OCI-M1 (cell line): ENCODE measurements at places on chromosomes 13 and 19.

DNA sequence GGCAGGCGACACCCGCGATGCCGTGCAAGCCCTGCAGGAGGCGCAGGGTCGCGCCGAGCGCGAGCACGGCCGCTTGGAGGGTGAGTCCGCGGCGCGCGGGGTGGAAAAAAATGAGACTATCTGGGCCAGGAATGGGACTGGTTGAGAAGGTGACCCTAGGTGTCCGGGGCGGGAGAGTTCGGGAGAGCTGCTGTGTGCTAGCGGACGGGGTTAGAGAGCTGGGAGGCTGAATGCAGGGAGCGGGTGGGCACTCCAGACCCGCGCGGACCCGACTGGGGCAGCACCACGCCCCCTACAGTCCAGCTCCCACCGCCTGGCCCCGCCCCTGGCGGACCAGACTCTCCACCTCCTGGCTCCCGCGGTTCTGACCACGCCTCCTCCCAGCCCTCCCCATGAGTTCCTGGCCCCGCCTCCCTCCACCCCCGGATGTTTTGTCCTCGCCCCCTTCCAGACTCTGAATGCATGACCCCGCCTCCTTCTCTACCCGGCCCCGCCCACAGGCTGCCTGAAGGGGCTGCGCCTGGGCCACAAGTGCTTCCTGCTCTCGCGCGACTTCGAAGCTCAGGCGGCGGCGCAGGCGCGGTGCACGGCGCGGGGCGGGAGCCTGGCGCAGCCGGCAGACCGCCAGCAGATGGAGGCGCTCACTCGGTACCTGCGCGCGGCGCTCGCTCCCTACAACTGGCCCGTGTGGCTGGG lies 1.5 kb downstream of the CLEC11A start:
- DNase-seq, result peak; percentile 100

GRCh38 chr13:102972191-102972590 lies 94.0 kb downstream of the SLC10A2 start:
- no peak for DNase-seq

DNA sequence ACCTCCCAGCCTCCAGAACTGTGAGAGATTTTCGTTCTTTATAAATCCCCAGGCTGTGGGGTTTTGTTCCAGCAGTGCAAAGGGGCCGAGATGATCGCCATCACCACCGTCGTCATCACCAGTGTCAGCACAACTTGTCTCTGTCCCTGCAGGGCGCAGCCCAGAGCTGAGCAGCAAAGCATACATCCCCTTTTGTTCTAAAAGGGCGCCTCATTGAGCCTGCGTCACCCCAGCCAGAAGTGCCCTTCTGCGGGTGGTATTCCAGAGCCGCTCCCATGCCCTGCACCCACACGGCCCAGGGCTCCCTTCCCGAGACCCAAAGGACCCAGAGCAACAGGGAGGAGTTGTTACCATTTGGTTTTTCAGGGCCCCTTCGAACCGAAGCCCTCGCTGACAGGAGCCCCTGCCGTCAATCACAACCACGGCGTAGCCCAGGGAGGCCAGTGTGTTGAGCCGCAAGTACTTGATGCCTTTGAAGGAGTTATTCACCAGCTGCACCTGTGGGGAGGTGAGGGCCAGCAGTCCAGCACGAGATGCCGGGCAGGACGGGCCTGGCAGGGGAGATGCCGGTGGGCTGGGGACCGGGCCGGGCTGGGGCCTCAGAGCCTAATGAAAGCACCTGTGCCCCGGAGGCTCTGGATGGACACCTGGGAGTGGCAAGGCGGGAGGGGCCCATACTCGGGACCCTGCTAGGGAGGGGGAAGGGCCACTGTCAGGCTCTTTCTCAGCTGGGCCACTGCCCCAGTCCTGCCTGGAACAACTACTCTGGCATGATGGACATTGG lies 14.4 kb upstream of the MYDGF start:
- DNase-seq, result no peak

DNA sequence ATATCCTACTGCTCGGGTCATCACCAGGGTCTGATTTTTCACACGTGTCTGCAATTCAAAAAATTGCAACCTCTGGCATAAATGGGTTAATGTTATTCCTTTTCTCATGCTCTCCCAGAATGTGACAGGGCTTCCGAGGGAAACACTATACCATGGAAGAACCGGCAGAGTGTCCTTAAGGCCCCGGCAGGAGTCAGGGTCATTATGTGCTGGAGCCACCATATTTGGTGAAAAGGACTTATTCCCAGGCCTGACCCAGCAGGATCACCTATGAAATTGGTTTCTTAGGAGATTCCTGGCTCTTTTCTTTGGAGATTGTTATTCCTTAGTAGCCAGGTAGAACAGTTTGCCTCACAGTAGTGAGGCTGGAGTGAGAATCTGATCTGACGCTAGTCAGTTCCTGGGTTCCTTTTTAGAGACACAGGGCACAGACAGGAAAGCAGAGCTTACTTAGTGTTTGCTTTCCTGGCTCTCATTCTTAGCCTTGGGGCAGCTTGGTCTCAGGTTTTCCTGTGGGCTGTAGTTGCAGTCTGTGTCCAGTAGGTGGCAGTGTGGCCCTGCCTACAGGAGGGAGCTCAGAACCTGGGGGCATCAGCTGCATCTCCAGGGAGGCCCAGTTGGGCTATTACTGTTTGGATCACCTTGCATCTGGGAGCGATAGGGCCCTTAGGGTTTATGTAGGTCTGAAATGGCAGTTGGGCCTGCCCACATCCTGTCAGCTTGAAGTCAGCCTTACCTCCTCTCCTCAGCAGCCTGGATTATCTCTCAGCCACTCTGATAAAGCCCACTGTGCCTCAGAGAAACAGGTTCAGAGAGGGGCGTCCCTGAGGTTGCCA lies 12.4 kb downstream of the SNRNP70 start:
- DNase-seq, result peak; percentile 91

- DNase-seq, result peak; percentile 73
These were observed 964 bp downstream of the SPINT2 start for GRCh38 chr19:38265213-38265861.

- peak; percentile 7 for DNase-seq
These were observed 780.4 kb upstream of the SLITRK6 start for GRCh38 chr13:86579662-86580061.

DNA sequence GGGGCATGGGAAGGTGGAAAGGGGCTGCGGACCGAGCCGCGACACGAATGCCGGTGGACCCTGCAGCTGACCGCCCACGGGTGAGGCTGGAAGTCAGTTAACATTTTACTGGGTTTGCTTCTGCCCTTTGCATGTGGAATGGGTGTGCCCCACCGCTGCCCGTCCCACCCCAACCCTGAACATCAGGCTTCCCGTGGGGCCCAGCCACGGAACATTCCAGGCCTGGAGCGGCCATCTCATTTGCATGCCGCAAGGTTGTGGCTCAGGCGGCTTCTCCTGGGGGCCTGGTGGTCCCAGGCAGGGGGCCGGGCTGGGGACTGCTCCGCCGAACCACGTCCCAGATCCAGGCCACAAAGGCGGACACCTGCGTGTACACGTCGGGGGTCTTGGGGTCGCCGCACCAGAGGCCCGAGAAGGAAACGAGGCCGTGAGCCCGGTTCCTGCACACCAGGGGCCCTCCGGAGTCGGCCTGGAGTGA lies 9.3 kb downstream of the FSTL3 start:
- no peak for DNase-seq

GRCh38 chr13:108276060-108276459 lies 6.5 kb downstream of the TNFSF13B start:
- no peak for DNase-seq

DNA sequence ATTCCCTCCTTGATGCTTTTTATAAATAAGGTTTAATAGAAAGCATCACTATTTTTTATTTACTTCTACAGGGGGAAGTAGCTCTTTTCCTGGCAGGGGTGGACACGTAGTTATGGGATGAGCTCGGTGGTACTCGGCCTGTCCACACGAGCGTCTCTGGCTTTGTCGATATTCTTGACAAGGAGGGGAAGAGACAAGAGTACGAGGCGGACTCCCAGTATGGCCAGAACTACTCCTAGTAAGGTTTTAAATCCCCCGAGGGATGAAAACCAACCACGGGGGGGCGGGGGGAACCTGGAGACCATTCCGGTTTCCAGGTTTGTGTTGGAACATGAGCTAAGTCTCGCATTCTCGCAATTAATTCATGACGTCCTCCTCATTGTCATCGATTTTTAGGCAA lies 5.6 kb upstream of the BSG start:
- DNase-seq, result no peak

GRCh38 chr13:113535381-113535781 lies 44.9 kb upstream of the DCUN1D2 start:
- DNase-seq, result no peak

DNA sequence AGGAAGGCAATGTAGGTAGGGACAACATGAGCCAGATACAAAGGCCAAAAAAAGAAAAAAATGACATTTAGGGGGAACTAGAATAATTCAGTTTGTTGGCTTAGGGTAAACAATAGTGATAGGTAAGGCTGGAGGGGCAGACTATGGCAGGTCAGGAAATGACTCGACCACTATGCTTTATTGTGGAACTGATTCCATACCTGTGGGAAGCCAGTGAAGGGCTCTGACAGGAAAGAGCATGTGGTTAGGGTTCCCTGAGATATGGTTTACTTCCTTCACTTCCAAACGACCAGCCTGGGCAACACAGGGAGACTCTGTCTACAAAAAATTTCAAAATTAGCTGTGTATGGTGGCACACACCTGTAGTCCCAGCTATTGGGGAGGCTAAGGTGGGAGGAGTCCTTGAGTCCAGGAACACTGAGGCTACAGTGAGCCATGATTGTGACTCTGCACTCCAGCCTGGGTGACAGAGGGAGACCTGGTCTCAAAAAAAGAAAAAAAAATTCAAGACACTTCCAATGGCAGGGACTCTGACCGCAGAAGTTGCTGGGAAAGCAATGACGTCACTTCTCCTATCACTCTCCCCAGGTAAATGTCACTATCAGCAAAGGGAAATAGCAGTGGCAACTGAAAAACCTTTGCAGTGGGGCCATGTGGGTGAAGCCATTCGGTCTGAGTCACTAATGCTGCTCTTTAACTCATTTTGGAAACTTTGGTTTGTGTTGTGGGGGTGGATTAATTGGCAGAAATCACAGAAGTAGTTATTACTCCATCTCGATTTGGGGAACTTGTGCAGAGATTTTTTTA lies 192.8 kb upstream of the TSC22D1 start:
- DNase-seq, result no peak

DNA sequence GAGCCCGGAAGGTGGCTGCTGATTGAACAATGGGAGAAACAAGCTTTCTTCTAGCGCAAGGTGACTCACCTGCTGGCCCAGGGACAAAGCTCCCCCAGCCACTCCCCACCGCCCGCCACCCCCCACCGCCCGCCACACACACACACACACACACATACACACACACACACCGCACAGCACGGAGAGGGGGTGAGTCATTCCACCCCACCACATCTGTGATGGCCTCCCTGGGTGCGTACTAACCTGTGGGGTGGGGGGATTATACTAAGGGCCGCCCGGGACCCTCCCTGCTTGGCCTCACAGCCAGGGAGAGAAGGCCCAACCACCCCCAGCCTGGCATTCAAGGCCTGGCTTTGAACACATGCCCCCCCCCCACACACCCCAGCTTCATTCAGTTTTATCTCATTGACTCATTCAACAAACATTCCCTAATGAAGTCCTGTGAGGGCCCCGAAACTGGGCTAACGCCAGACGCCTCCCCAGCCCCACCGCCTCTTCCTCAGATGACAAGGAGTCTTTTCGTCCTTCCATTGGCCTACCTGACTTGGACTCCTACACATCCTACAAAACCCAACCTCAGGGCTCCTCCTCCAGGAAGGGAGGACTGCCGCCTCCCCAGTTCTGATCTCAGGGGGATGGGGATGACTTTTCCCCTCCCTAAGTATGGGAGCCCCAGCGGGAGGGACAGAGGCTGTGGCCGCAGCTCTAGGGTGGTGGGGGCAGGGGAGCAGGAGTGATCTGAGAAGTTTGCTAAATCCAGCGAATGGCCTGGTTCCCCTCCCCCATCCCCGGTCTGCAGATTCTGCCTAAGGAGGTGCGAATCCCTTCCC lies 5.8 kb upstream of the ONECUT3 start:
- DNase-seq, result peak; percentile 11

DNA sequence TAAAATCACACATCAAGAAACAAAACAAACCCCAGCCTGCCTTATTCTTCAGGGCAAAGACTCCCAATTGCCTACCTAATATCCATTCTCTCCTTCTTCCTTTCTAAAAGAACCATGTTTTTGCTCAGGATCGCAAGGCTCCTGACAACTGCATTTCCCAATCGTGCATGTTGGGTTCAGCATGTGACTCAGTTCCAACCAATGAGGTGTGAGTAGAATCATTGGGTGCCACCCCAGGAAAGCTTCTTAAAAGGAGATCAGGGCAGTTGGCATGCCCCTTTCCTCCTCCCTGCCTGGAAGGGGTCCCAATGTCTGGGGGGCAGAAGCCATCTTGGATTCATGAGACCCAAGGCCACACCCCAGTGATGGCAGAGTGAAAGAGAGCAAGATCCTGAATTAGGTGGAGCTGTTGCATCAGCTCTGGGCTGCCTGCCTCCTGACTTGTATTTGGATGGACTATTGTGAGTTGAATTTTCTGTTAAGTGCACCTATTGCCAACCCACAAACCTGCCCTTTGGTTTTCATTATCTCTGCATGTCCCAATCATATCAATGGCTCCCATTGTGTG lies 26.0 kb upstream of the UBAC2 start:
- DNase-seq, result no peak

GRCh38 chr13:64130600-64130999 lies 2715.0 kb upstream of the PCDH20 start:
- DNase-seq, result no peak

- no peak for DNase-seq
These were observed 11.3 kb downstream of the LCP1 start for GRCh38 chr13:46170687-46171086.

DNA sequence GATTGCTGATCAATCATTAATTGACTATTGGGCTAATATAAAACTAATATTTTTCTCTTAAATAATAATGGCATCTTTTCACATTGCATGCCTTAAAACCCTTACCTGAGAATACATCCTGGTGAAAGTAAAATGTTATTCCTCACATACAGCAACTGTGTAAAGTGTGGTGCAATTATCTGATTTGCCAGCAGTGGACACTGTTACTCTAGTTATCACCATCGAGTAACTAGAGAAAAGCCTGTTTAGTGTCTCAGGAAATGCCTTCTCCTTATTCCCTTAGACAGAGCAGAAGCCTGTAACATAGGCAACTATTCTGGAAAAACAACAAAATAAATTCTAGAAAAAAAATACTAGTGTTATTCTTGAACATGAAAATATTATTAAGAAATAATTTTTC lies 459.8 kb downstream of the FGF14 start:
- peak; percentile 71 for DNase-seq

- DNase-seq, result peak; percentile 93
These were observed 187.1 kb downstream of the TDRD3 start for GRCh38 chr13:60583911-60584753.

DNA sequence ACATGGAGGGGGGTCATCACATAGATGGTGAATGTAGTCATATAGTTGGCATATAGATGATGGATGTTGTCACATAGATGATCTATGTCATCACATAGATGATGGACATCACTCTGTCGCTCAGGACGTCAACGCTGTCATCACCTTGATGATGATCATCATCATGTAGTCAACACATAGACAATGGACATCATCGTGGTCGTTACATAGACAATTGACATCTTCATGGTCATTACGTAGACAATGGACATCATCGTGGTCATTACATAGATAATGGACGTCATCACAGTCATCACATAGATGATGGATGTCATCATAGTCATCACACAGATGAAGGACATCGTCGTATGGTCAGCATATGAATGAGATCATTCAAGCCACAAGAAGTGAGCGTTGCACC lies 28.6 kb upstream of the SLC15A1 start:
- no peak for DNase-seq
